ENCODE measurements at places on chromosomes 2 and 18.

DNA sequence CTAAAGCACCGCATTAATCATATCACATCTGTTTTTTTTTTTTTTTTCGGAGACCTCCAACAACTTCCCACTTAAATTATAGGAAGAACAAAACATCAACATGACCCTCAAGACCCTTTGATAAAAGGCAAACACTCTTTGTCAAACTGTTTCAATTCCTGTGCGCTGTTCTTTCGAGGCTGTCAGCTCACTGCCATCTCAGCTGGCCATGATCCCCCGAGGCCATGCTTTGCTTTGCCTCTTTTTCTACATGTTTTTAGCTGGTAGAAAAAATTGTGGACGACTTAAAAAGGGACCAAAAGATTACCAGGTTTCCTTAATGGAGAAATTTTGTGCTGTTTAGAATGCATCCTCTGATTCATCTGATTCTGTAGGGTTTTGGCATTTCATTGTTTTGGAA, 138.2 kb downstream of the DPP10 start:
- DNase-seq = no peak

- DNase-seq = no peak
Measured at GRCh38 chr18:57790316-57790715, 12.8 kb downstream of the ATP8B1 start.

DNA sequence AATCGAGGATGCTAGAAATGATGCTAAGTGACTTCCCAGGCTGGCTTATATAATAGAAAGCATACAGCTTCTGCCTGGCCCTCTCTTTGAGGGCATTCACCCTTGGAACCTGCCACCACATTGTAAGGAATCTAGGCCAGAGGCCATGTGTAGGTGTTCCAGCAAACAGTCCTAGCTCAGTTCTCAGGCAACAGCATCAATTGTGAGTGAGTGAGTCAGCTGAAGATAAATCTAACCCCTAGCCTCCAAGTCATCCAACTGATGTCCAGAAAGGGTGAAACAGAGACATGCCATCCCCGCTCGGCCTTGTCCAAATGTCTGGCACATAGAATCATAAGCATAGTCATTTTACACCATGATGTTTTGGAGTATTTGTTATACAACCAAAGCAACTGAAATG, 324.3 kb upstream of the KLHL14 start:
- no peak for DNase-seq

DNA sequence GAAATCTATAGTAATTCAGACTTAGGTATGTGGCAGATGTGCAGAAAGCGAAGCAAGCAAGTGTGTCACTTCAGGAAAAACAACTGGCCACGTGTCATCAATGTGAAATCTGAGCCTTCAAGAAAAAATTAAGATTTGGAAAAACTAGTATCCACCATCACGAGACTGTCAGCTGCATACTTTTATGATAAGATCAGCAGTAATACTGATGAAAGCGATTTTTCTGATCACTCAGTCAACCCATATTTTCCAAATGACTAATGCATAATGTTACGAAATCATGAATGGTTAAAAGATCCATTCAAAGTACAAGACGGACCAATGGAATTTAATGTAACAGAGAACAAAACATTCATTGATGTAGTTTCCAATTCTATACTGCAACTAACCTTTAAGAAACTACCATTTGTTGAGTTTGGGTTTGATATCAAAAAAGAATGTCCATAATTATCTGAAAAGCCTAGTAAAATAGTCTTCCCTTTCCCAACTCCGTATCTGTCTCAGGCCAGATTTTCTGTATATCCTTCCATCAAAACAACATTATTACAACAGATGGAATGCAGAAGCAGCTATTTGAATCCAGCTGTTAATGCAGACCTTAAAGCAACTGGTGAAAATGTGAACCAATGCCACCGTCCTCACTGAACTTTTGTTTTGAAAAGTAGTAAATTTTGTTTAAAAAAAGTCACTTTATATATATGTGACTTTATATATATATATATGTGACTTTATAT, 17.0 kb upstream of the BCL2 start:
- no peak for DNase-seq

GRCh38 chr2:36137612-36138011, 218.0 kb upstream of the CRIM1 start:
- DNase-seq = no peak

DNA sequence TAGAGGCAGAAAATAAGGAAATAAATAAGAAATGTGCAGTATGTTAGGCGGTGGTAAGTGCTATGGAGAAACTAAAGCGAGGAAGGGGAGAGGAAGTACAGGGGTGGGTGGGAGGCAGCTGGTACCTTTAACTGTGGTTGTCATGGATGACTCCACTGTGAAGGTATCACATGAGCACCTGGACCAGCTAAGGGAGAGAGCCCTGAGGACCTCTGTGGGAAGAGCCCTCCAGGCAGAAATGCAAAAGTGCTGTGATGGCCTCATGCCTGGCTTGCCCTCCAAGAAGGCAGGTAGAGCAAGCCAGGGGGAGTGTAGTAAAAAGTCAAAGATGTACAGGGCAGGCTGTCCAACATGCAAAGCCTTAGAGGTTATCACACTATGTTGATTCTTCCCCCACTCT, 17.9 kb downstream of the LYPD6 start:
- DNase-seq = no peak

GRCh38 chr2:119788752-119789151, 29.0 kb downstream of the PTPN4 start:
- no peak for DNase-seq

GRCh38 chr2:52970642-52971041, 797.0 kb upstream of the CHAC2 start:
- no peak for DNase-seq

DNA sequence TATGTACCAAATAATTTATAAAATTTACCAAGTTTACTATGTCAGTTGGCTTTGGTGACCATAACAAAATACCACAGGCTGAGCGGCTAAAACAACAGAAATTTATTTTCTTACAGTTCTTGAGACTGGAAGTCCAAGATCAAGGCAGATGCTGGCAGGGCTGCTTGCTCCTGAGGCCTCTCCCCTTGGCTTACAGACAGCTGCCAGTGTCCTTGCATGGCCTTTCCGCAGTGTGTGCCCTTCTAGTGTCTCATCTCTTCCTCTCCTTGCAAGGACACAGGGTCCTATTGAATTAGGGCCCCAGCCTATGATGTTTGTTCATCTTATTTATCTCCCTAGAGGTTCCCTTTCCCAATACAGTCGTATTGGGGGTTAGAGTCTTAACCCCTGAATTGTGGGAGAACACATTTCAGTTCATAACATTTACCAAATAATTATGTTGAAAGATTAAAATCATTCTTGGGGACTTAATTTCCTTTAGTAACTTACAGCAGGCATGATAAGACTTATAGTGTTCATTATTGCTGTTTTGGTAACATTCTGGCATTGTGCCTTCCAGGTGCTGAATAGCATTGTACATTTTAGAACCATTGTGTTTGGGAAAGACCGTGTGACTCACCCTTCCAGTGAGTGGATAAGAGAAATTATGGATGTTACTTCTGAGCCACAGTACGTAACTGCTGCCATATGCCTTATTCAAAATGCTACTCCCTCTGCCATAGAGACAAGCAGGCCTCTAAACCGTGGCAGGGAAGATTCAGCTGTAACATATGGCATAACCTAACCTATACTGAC, 317.5 kb downstream of the TMX3 start:
- no peak for DNase-seq
